Posterior vena cava (tissue), 2 donors: ENCODE measurements at places on chromosomes 6 and 20. TPM values are rescaled to one million over a fixed set of nuclear protein-coding genes. Genes with fewer than 3 reads are reported as not detected.

ZFAND3 gene
- total RNA-seq = 69.3 TPM

TTBK1 gene
- total RNA-seq = 0.14 TPM

TENT5A gene
- 58.2 TPM for total RNA-seq

TINAG gene
- not detected for total RNA-seq

MYB gene
- 0.23 TPM for total RNA-seq

TPD52L1 gene
- 41.4 TPM for total RNA-seq

COL19A1 gene
- 0.14 TPM for total RNA-seq
